ENCODE measurements at places on chromosomes 12 and 14. TPM values are rescaled to one million over a fixed set of nuclear protein-coding genes. Genes with fewer than 3 reads are reported as not detected.

Gene HOXC6
- total RNA-seq, result 17.0 TPM

Gene USP44
- total RNA-seq, result 2.3 TPM

Gene SAMD15
- total RNA-seq, result 5.3 TPM

Gene P3H3
- total RNA-seq, result 29.5 TPM

Gene KRT77
- not detected for total RNA-seq

Gene SLC35F4
- 1.2 TPM for total RNA-seq

Gene TAS2R10
- 1.6 TPM for total RNA-seq

Gene HOMEZ
- total RNA-seq, result 8.9 TPM

Gene NPFF
- not detected for total RNA-seq

Gene SYNDIG1L
- total RNA-seq, result 0.06 TPM

Gene PIWIL1
- 0.35 TPM for total RNA-seq

Gene CCDC197
- 0.23 TPM for total RNA-seq

Gene ACRBP
- total RNA-seq, result 2.3 TPM

Gene CLEC2B
- 15.9 TPM for total RNA-seq

Gene FAIM2
- total RNA-seq, result 2.7 TPM

Gene KCNA5
- 4.6 TPM for total RNA-seq

Gene SPX
- 13.3 TPM for total RNA-seq

Gene MTA1
- total RNA-seq, result 82.3 TPM

Gene BTBD6
- total RNA-seq, result 38.4 TPM

Gene KCNK13
- total RNA-seq, result 0.64 TPM

Gene CLEC4D
- total RNA-seq, result 1.8 TPM

Gene KRT6C
- not detected for total RNA-seq

Gene AQP2
- 339 TPM for total RNA-seq

Gene LALBA
- not detected for total RNA-seq

Gene LHX5
- not detected for total RNA-seq

Gene SLC17A8
- total RNA-seq, result 0.23 TPM

Gene KRT7
- 43.1 TPM for total RNA-seq

Gene DNAJC22
- total RNA-seq, result 14.1 TPM

Gene PTPRB
- total RNA-seq, result 40.4 TPM

Gene C3AR1
- total RNA-seq, result 5.8 TPM

Gene KCNJ8
- total RNA-seq, result 28.3 TPM

Gene CSRP2
- total RNA-seq, result 55.2 TPM

Gene RNASE7
- total RNA-seq, result 0.18 TPM

Gene SOAT2
- total RNA-seq, result 0.41 TPM

Gene GNG2
- 53.6 TPM for total RNA-seq

Gene LPAR5
- 2.2 TPM for total RNA-seq

Gene PELI2
- total RNA-seq, result 26.2 TPM

Gene GLS2
- 2.2 TPM for total RNA-seq

Gene TAS2R19
- total RNA-seq, result 14.1 TPM

Gene TAS2R14
- 8.2 TPM for total RNA-seq

Gene MYRFL
- total RNA-seq, result 1.9 TPM

Gene NKX2-1
- not detected for total RNA-seq

Gene CLEC4E
- 1.5 TPM for total RNA-seq

Gene CD27
- 0.12 TPM for total RNA-seq

Gene RPL10L
- not detected for total RNA-seq

Gene NRXN3
- total RNA-seq, result 4.2 TPM

Gene MUCL1
- not detected for total RNA-seq

Gene FAM186B
- 0.47 TPM for total RNA-seq

Gene TMCC3
- total RNA-seq, result 23.3 TPM

Gene PRIMA1
- total RNA-seq, result 0.41 TPM

Gene FSCB
- total RNA-seq, result 0.12 TPM

Gene NAV3
- 46.5 TPM for total RNA-seq

Gene TAS2R13
- 5.3 TPM for total RNA-seq
